ENCODE measurements at places on chromosomes 13 and 19. TPM values are rescaled to one million over a fixed set of nuclear protein-coding genes. Genes with fewer than 3 reads are reported as not detected.
A peak's percentile ranks its signal among the peaks of the same experiment; 100 is the strongest.

ZFR2 gene
- not detected for polyA plus RNA-seq

LHB gene
- polyA plus RNA-seq: not detected

IFT88 gene
- polyA plus RNA-seq: 9.3 TPM

IGFL2 gene
- not detected for polyA plus RNA-seq

OR7C1 gene
- polyA plus RNA-seq: not detected

ZNF814 gene
- polyA plus RNA-seq: 5.5 TPM

ZNF566 gene
- 6.0 TPM for polyA plus RNA-seq

CELF5 gene
- not detected for polyA plus RNA-seq

ZNF132 gene
- polyA plus RNA-seq: 2.2 TPM

MIER2 gene
- polyA plus RNA-seq: 17.7 TPM

TMEM38A gene
- polyA plus RNA-seq: 1.2 TPM

DNA sequence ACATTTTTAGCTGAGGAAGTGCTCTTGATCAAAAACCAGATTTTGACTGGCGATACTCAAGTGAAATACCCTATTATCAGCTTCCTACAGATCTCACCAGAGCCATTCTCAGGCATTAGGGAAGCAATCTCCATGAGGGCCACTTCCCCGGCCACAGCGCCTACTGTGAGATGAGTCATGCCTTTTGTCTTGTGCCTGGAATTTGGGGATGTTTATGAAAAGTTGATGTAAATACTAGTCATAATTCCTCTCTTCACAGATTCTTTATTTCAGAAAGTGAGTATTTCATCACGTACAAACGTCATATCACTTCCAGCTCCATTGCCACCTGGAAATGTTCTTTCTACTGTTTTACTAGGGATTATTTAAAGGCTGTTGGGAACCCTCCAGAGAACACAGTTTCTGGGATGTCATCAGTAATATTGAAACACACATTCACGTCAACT is 25.3 kb upstream of the SLC46A3 start:
- H3K27ac ChIP-seq: no peak overlapping the region
- H3K4me3 ChIP-seq: no peak overlapping the region
- no peaks in the 10 kb centered on the region for H3K4me1 ChIP-seq
- H3K36me3 ChIP-seq: no peaks in the 10 kb centered on the region
- DNase-seq: peak; percentile 55
- no peaks in the 10 kb centered on the region for H3K27me3 ChIP-seq

GRCh38 chr13:44747179-44747578 is 171.0 kb upstream of the TSC22D1 start:
- no peaks in the 10 kb centered on the region for H3K4me1 ChIP-seq
- DNase-seq: no peak
- no peak overlapping the region for H3K4me3 ChIP-seq
- no peaks in the 10 kb centered on the region for H3K27me3 ChIP-seq
- no peaks in the 10 kb centered on the region for H3K36me3 ChIP-seq
- no peak overlapping the region for H3K27ac ChIP-seq

DNA sequence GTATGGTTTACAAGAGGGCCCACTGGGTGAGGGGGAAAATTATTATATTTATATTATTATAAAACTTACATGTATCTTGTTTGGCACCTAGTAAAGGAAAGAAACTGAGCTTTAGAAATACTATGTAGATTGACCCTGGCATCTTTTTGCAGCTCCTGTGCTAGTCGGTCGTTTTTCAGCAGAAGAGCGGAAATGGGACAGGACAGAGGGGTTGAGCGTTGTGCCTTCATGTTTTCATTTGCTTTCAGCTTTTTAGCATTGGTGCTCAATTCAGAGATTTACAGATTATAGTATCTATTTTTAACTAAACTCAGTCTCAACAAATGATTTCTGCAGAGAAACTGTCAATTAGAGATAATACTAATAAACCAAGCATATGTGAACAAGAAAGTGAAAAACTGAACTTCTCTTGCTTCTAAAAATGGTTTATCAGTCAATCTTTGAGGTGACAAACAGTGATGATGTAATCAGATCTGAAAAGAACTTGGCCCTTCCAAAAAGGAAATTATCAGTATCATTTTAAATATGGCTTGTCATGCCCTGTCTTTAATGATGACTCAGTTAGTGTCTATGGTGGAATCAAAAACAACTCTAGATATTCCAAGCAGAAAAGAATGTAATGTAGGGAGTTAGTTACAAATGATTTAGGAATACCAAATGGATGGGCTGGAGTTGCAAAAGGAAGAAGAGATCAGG is 56.9 kb upstream of the KCTD4 start:
- H3K27ac ChIP-seq: no peak overlapping the region
- no peak overlapping the region for H3K4me3 ChIP-seq
- no peak for DNase-seq
- H3K36me3 ChIP-seq: no peaks in the 10 kb centered on the region
- no peaks in the 10 kb centered on the region for H3K27me3 ChIP-seq

GRCh38 chr19:16461630-16462051 is 10.1 kb downstream of the EPS15L1 start:
- no peak overlapping the region for H3K27ac ChIP-seq
- no peak overlapping the region for H3K4me3 ChIP-seq
- H3K4me1 ChIP-seq: peaks cover 24% of the 10 kb centered on the region
- no peak for DNase-seq
- H3K36me3 ChIP-seq: no peaks in the 10 kb centered on the region
- H3K27me3 ChIP-seq: no peaks in the 10 kb centered on the region

DNA sequence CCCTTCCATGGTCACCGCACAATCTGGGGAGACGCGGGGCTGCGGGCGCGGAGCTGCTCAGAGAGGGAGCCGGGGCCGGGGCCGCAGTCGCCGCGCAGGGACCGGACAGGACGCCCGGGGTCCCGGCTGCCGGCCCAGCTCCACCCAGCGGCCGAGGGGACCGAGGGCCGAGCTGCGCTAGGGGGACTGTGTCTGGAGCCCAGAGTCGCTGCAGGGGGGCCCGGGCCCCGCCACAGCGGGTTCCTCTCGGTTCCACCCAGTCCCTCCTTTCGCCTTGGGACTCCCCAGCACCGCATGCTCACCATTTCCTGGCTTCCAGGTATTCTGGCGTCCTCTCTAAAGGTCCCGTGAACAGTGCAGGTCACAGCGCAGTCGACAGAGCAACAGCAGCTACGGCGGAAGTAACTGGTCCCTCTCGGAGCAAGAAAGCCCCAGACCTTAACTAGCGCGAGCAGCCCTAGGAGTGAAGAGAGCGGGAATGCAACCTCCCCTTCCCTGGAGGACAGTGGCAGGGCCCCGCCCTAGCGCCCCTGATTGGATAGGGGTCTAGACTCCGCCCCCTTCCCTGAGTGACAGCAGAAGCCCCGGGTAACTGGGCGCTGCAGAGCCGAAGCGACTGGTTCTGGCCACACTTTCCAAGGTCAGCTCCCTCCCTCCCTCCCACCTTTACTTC is at the start of gene ZNF878:
ZNF878 (minus strand) TSS at position 465 of the 673 bp plus-strand sequence; CDS start at position 305, 160 bp downstream.
- H3K4me1 ChIP-seq: no peaks in the 10 kb centered on the region
- peak; percentile 86 for DNase-seq
- H3K36me3 ChIP-seq: no peaks in the 10 kb centered on the region
- peak within 1 kb of the TSS; percentile 44 for H3K4me3 ChIP-seq
- H3K27me3 ChIP-seq: no peaks in the 10 kb centered on the region

- peak; percentile 70 for DNase-seq
- H3K36me3 ChIP-seq: no peaks in the 10 kb centered on the region
- H3K27me3 ChIP-seq: no peaks in the 10 kb centered on the region
- no peak overlapping the region for H3K27ac ChIP-seq
- no peaks in the 10 kb centered on the region for H3K4me1 ChIP-seq
Measured at GRCh38 chr19:29798774-29799497, 12.9 kb upstream of the CCNE1 start.

GRCh38 chr19:8486661-8487136 is 15.7 kb downstream of the PRAM1 start:
- no peaks in the 10 kb centered on the region for H3K4me1 ChIP-seq
- H3K4me3 ChIP-seq: no peak overlapping the region
- no peaks in the 10 kb centered on the region for H3K27me3 ChIP-seq
- H3K27ac ChIP-seq: no peak overlapping the region

DNA sequence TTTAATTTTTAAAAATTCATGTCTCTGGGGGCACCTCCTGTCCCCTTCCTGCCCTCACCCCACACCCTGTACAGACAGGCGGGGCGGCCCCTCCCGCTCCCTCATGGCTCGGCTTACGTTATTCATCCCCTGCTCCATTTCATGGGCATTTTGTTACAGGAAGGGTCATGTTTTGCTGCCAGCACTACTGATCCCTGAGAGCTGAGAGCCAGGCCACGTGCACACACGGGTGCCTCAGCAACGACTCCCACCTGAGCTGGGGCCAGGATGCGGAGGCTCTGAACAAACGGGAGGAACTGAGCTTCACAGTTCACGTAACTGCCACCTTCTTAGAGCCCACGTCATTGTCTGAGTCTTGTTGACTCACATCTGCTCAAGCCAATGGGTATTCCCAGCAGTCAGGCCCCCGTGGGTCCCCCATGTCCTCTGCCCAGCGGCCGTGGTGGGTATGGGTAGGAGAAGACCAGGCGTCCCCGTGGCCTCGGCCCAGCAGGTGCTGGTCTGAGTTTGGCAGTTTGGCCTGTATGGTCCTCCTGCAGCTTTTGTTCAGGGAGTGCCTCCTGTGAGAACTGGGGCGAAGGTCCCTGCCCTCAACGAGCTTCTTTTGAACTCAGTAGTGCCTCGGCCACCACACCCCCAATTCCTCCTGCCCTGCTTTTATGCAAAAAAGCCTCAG is 16.4 kb upstream of the TMEM255B start:
- no peaks in the 10 kb centered on the region for H3K4me1 ChIP-seq
- no peak for DNase-seq
- H3K27ac ChIP-seq: no peak overlapping the region
- no peak overlapping the region for H3K4me3 ChIP-seq
- no peaks in the 10 kb centered on the region for H3K27me3 ChIP-seq

GRCh38 chr19:16585808-16586476 is 13.7 kb upstream of the SLC35E1 start:
- H3K27ac ChIP-seq: no peak overlapping the region
- no peak overlapping the region for H3K4me3 ChIP-seq
- H3K27me3 ChIP-seq: no peaks in the 10 kb centered on the region
- DNase-seq: no peak
- no peaks in the 10 kb centered on the region for H3K36me3 ChIP-seq

GRCh38 chr19:45645631-45646344 is 6.6 kb upstream of the EML2 start:
- peak; percentile 82 for DNase-seq
- no peaks in the 10 kb centered on the region for H3K36me3 ChIP-seq
- no peaks in the 10 kb centered on the region for H3K27me3 ChIP-seq
- H3K4me1 ChIP-seq: peaks cover 6% of the 10 kb centered on the region

GRCh38 chr19:47832723-47833122 is 11.0 kb downstream of the CRX start:
- H3K27me3 ChIP-seq: no peaks in the 10 kb centered on the region
- no peaks in the 10 kb centered on the region for H3K36me3 ChIP-seq
- no peak overlapping the region for H3K4me3 ChIP-seq
- H3K27ac ChIP-seq: no peak overlapping the region

DNA sequence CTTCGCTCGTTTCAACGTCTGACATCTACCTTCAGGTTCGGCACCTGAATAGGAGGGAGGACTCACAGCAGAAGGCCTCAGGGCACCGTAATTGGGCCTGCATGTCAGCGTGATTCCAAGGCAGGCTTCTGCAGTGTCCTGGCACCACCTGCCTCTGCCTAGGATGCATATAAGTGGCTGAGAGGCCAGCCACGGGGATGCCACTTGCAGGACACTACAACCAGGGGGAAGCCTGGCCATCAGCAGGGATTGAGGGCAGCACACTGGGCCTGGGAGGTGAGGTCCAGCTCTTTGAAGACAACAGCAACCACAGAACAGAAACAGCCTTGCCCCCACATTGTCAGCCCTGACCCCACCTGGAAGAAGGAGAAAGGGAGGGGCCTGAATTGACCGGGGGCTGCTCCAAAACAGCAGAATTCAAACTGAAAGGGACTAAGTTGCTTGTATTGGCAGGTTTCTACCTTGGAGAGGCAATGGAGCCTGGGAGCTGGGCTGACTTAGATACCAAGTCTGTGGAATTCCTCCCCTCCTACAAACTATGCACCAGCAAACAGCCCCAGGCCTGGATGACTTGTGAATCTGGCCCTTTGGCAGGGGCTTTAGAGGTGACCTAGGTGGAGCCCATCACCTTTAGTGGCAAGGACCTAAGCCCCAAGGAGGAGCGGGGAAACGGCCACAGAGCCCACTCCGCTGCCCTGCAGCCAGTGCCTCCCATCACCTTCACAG is 34.1 kb upstream of the POMP start:
- H3K27me3 ChIP-seq: no peaks in the 10 kb centered on the region
- no peak overlapping the region for H3K27ac ChIP-seq
- H3K4me3 ChIP-seq: no peak overlapping the region
- H3K36me3 ChIP-seq: no peaks in the 10 kb centered on the region
- DNase-seq: no peak
- no peaks in the 10 kb centered on the region for H3K4me1 ChIP-seq

- H3K4me1 ChIP-seq: no peaks in the 10 kb centered on the region
- peaks cover 2% of the 10 kb centered on the region for H3K36me3 ChIP-seq
- H3K27me3 ChIP-seq: no peaks in the 10 kb centered on the region
- no peak overlapping the region for H3K4me3 ChIP-seq
- DNase-seq: no peak
Measured at GRCh38 chr19:1962674-1963073, 21.7 kb downstream of the CSNK1G2 start.

GRCh38 chr13:104571161-104571892 is 1505.1 kb upstream of the SLC10A2 start:
- H3K36me3 ChIP-seq: no peaks in the 10 kb centered on the region
- no peak overlapping the region for H3K4me3 ChIP-seq

DNA sequence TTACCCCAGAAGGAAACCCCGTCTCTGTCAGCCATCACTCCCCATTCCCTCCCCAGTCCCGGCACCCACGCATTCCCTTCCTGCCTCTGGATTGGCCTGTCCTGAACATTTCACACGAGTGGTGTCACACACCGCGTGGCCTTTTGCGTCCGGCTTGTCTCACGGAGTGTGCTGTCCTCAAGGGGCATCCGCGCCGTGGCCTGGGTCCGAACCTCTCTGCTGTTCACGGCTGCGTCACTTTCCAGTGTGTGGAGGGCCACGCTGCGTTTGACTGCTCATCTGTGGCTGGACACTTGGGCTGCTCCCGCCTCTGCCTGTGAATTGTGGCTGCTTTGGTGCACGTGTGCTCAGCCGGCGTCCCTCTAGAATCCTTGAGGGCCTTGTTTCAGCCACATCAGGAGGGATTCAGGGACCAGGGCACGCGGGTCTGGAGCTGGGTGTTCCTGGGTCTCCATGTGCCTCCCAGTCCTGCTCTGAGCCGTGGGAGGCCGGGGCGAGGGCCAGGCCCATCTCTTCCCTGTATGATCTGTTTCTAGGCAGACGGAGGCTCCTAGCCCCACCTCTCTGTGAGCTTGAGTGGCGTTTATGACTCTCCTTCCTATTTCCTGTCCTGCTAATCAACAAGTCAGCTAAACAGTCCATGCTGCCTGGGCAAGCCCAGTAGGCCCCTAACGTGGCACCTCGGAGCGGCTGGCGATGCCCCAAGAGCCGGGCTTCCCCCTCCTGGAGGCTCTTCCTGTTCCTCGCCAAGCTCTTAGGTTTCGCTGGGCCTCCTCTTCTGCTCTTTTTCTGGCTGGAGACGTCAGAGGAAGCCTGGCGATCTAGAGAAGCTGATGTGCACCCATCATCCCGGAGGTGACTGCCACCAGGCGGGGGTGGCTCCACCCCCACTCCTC is 8.1 kb downstream of the STK11 start:
- peaks cover 11% of the 10 kb centered on the region for H3K36me3 ChIP-seq
- H3K27me3 ChIP-seq: no peaks in the 10 kb centered on the region
- H3K27ac ChIP-seq: peak overlapping the region; percentile 57
- peak; percentile 78 for DNase-seq
- peaks cover 24% of the 10 kb centered on the region for H3K4me1 ChIP-seq
- no peak overlapping the region for H3K4me3 ChIP-seq

GRCh38 chr13:46183018-46183946 is 1.3 kb upstream of the LCP1 start:
- no peak for DNase-seq
- no peak overlapping the region for H3K27ac ChIP-seq
- H3K36me3 ChIP-seq: no peaks in the 10 kb centered on the region
- H3K4me3 ChIP-seq: no peak overlapping the region
